ENCODE measurements at places on chromosomes 1 and 21.

GRCh38 chr21:41167348-41168342, at the start of gene BACE2:
BACE2 (plus strand) TSS chr21:41168160; CDS start chr21:41168264, 104 bp downstream.
- peak; percentile 7 for DNase-seq

DNA sequence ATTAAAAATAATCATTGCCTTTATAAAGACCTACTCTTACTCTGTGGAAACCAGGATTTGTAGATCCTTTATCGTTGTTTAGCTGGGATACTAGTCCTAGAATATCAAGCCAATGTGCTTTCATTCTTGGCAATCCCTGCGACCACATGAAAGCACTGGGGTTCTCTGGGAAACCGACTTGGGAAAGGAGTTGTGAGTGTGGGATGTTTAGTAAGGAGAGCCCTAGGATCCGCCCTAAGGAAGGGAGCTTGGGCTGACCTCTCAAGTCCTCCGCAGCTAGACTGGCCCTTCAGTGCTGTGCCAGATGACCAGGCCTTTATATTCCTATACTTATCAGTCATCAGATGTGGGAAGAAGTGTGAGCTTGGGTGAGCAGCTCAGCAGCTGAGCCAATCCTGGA, 5.2 kb upstream of the KRTAP19-8 start:
- DNase-seq = no peak

DNA sequence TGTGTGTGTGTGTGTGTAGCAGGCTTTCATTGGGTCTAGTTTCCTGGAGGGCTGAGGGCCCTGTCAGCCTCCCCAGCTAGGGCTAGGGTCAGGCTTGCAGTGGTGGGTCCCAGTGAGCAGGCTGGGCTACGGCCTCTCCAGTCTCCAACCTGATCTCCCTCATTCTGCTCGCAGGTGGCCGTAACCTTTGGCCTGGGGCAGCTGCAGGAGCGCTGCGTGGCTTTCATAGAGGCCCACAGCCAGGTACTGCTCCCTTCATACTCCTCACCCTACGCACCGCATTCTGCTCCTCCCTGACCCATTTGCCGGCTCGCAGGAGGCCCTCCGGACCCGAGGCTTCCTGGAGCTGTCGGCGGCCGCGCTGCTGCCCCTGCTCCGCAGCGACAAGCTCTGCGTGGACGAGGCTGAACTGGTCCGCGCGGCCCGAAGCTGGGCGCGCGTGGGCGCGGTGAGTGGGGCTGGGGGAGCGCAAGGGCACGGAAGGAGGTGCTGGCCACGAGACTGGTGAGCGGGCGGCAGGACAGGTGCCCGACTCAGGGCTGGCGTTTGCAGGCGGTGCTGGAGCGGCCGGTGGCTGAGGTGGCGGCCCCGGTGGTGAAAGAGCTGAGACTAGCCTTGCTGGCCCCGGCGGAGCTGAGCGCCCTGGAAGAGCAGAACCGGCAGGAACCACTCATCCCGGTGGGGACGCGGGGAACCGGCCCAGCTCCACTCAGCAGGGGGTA, 4.7 kb downstream of the BTBD19 start:
- DNase-seq = no peak

GRCh38 chr1:89953929-89954328, 41.0 kb upstream of the ZNF326 start:
- no peak for DNase-seq

DNA sequence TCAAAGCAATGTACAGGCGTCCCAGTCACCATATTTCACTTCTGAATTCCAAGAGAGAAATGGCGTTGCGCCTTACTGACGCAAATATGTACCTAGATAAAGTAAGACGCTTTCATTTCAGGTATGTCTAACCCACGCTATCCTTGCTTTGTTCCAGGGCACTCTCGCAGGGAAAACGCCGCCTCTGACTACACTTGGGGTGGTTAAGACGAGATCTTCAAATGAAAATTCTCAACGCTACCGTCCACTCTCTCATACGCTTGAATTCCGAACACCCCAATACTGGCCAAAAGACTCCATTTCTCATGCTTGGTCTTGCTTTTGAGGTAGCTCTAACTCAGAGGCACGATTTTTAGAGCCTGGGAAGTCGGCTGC, 736 bp upstream of the ZMPSTE24 start:
- DNase-seq = no peak

- DNase-seq = no peak
Measured at GRCh38 chr1:197850042-197850441, 52.4 kb upstream of the C1orf53 start.

DNA sequence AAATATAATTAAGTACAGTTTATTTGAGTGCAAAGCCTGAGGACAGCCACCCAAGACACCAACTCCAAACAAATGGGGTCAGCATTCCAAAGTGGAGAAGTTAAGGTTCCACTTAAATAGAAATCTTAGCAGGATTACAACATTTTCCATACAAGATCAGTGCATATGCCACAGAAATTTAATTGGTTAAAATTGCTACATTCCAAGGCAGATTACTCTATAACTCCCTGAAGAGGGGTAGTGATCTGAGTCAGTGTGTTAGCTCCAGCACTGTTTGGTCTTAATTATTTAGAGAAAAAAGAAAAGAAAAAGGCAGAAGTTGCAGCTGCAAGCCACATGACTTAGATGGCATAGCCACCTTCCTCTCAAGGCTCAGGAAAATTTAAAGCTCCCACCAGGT, 297.5 kb downstream of the HHIPL2 start:
- DNase-seq = no peak

DNA sequence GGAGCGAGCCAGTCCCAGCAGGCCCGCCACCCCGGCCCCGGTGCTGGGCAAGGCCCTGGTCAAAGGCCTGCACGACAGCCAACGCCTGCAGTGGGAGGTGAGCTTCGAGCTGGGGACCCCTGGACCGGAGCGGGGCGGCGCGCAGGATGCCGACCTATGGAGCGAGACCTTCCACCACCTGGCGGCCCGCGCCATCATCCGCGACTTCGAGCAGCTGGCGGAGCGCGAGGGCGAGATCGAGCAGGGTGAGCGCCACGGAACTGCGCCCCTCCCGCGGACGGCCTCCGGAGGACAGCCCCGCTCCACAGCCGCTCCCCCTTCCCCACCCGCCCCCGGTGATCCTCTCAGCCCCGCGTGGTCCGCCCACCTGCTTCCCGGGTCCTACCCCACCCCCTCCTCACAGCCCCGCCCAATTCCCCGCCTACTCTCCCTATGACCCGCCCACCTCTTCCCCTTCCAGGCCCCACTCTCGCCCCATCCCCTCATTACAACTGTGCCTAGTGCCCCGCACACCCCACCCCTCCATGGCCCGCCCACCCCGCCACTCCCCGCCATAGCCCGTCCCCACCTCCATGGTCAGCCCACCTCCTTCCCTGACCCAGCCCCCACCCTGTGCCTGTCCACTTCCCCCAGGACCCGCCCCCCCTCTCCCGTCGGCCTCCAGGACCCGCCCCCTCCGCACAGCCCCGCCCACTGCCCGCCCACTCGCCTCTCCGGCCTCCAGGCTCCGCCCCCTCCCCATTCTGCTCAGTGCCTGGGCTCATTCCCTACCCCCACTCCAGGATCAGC, 52.7 kb downstream of the VWA5B1 start:
- no peak for DNase-seq

GRCh38 chr1:155242805-155243358, 12.4 kb downstream of the ENTREP3 start:
- no peak for DNase-seq

DNA sequence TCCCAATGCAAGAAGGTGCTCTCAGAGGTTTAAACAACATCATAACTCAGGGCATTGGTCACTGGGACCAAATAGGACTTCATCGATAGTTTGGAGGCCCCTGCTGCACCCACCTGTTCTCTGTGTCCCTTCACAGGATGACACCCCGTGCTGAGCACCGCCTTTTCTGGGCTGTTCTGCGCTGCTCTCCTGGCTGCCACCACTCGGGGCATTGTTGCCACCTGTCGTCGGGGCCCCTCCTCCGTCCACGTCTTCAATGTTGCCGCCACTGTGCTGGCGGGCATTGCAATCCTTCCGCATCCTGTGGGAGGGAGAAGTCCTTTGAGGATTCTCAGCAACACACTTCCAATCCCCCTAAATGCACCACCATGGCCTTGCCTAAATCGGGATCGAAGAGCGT, 47.7 kb downstream of the NTPCR start:
- DNase-seq = no peak

GRCh38 chr21:45353200-45353599, 51.8 kb upstream of the COL18A1 start:
- DNase-seq = no peak

DNA sequence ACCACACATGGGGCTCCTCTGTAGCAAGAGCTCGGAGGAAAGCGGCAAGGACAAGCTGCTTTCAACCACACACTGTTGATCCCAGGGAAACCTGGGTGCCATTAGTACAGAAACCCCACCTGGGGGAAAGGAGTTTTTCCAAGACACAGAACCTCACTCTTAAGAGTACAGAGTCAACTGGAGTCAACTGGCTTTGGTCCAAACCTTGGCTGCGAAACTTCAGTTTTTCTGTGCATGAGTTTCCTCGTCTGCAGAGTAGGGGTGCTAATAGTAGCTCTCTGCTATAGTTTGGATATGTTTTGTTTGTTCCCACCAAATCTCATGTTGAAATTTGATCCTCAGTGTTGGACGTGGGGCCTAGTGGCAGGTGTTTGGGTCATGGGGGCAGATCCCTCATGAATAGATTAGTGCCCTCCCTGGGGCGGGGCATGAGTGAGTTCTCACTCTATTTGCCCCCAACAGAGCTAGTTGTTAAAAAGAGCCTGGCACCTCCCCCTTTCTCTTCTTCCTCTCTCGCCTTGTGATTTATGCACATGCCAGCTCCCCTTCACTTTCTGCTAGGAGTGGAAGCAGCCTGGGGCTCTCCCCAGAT, 161.1 kb downstream of the PIGK start:
- DNase-seq = no peak

Measured in HL-60 (cell line).